ENCODE measurements at places on chromosomes 7 and 10.

DNA sequence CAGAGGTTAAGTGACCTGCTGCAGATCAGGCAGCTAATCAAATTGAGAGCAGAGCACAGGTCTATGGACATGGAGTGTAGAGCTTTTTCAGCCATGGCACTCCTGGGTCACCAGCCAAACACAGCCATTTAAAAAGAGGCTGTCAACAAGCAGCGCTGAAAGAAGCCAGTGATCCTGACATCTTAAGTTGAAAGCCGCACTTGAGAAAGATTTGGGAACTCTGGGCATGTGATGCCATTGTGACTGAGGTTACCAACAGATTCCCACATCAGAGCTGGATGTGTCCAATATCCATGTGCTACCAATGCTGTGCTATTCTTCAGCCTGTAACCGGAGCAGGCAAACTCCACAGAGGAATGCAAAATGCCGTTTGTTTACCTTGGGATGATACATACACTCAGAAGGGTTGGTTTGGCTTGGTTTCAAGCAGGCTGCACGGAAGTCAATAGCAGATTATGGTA is 56.2 kb upstream of the ABLIM1 start:
- no peak overlapping the region for H3K27ac ChIP-seq
- peaks cover 17% of the 10 kb centered on the region for H3K27me3 ChIP-seq
- H3K4me3 ChIP-seq, result no peak overlapping the region
- H3K36me3 ChIP-seq, result no peaks in the 10 kb centered on the region
- DNase-seq, result no peak

DNA sequence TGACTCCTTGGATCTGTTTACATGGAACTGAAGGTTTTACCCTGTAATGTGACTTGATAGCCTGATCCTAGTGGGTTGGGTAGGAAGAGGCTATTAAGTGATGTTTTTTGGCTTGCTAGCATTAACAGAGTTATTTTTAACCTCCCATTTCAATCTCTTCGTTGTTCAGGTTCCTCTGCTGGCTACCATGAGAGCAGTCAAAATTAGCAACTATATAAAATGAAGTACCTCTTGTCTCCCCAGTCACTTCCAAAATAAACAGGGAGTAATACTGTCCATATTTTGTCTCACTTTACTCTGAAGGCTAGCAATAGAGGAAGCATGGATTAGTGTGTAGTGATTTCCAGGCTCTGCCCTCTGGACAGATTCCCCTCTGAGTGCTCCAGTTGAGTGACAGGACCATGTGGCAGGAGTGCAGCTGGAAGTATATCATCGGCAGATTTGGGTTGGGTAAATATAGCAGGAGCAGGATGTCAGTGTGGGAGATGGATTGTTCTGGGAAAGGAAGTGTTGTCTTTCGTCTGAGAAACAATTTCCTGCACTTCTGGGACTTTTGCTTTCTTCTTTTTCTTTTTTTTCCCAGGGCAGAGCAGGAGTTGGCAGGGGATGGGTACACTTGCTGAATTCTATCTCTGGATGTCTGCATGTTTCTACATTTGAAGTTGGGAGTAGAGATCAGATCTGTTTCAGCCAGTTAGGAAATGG is 35.2 kb downstream of the GBF1 start:
- H3K27me3 ChIP-seq, result no peaks in the 10 kb centered on the region
- H3K4me1 ChIP-seq, result peaks cover 55% of the 10 kb centered on the region
- no peak for DNase-seq
- H3K36me3 ChIP-seq, result peaks cover 8% of the 10 kb centered on the region

- no peaks in the 10 kb centered on the region for H3K4me1 ChIP-seq
- no peak overlapping the region for H3K4me3 ChIP-seq
- no peaks in the 10 kb centered on the region for H3K36me3 ChIP-seq
- peaks cover 2% of the 10 kb centered on the region for H3K27me3 ChIP-seq
- H3K27ac ChIP-seq, result no peak overlapping the region
Observed at GRCh38 chr10:2576892-2577291, 490.5 kb upstream of the PFKP start.

GRCh38 chr7:18685971-18686370 is 190.4 kb downstream of the HDAC9 start:
- H3K27me3 ChIP-seq, result no peaks in the 10 kb centered on the region
- no peaks in the 10 kb centered on the region for H3K36me3 ChIP-seq
- no peak for DNase-seq
- H3K4me1 ChIP-seq, result peaks cover 2% of the 10 kb centered on the region

DNA sequence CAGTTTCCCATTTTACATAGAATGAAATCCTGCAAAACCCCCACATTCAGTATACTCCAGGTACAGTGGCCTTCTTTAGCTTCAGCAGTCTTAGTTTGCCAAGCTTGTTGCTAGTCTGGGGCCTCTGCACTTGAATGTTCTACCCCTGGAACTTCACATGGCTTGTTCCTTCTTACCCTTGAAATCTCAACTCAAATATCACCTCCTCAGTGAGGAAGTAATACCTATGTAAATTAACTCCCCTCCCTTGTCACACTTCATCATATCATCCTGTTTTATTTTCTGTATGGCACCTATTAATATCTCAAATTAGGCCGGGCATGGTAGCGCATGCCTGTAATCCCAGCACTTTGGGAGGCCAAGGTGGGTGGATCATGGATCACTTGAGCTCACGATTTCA is 163.8 kb upstream of the KAT6B start:
- H3K27me3 ChIP-seq, result no peaks in the 10 kb centered on the region
- DNase-seq, result no peak
- H3K27ac ChIP-seq, result no peak overlapping the region
- no peaks in the 10 kb centered on the region for H3K4me1 ChIP-seq

DNA sequence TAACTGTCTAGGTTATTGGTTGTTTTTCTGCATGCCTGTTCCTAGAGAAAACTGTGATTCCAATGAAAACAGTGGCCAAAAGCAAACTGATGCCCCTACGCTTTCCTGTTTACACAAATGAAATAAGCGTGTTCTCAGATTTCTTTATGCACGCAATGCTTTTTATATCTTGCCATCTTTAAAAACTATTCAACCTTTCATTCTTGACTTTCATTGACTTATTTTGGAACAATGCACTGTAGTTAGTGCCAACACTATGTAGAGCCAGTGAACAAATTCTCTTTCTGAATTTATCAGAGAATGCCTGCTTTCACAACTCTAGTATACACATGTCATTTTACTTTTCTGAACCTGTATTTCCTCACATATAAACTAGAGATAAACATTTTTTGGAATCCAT is 86.6 kb downstream of the CABCOCO1 start:
- peaks cover 3% of the 10 kb centered on the region for H3K36me3 ChIP-seq
- no peak overlapping the region for H3K4me3 ChIP-seq
- no peak overlapping the region for H3K27ac ChIP-seq

GRCh38 chr7:17185690-17186070 is 112.8 kb upstream of the AHR start:
- no peak overlapping the region for H3K4me3 ChIP-seq
- no peaks in the 10 kb centered on the region for H3K36me3 ChIP-seq
- no peak for DNase-seq
- peak overlapping the region; percentile 19 for H3K27ac ChIP-seq
- peaks cover 18% of the 10 kb centered on the region for H3K4me1 ChIP-seq
- no peaks in the 10 kb centered on the region for H3K27me3 ChIP-seq

DNA sequence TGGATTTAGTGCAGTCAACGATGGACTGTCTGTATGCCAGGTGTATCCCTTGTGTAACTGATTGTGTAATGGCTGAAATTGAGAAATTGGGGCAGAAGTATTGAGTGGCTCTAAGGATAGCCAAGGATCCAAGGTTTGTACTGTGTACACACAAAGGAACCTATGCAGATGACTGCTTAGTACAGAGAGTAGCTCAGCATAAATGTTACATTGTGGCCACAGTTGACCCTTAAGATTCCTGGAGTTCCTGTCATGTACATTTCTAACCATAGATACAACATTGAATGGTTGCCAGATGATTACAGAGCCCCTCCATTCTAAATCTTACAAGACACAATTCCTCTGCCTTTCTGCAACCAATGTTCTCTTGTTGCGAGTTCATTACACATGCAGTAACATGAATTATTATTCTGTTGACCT is 25.3 kb downstream of the CCDC126 start:
- H3K36me3 ChIP-seq, result peaks cover 19% of the 10 kb centered on the region
- H3K4me3 ChIP-seq, result no peak overlapping the region
- H3K27me3 ChIP-seq, result no peaks in the 10 kb centered on the region
- no peak overlapping the region for H3K27ac ChIP-seq

- no peak overlapping the region for H3K27ac ChIP-seq
- no peaks in the 10 kb centered on the region for H3K27me3 ChIP-seq
- no peaks in the 10 kb centered on the region for H3K36me3 ChIP-seq
- H3K4me1 ChIP-seq, result no peaks in the 10 kb centered on the region
- DNase-seq, result no peak
Observed at GRCh38 chr7:79761876-79762429, 308.5 kb upstream of the MAGI2 start.

DNA sequence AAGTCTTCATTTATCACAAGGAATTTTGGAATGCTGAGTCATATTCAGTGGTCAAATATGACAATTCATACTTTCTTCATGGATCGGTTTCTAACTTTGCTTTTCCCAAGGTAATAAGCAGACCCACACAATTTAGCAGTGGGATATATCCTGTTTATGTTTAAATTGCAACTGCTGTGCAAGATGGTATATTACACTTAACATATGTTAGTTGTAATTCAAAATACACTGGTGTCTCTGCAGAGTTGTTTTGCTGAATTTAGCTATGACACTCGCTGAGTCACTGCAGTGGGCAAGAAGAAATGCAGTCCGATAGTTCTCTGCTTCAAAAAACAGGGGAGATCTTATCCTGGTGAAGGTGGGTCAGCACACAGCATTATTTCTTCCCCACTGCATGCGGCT is 194.8 kb upstream of the PTN start:
- H3K27ac ChIP-seq, result no peak overlapping the region
- no peaks in the 10 kb centered on the region for H3K4me1 ChIP-seq
- peaks cover 2% of the 10 kb centered on the region for H3K27me3 ChIP-seq
- H3K36me3 ChIP-seq, result no peaks in the 10 kb centered on the region
- no peak overlapping the region for H3K4me3 ChIP-seq

GRCh38 chr7:134726581-134726980 is 52.9 kb upstream of the CALD1 start:
- no peak for DNase-seq
- H3K27ac ChIP-seq, result no peak overlapping the region
- H3K36me3 ChIP-seq, result peaks cover 1% of the 10 kb centered on the region
- peaks cover 3% of the 10 kb centered on the region for H3K4me1 ChIP-seq
- peaks cover 1% of the 10 kb centered on the region for H3K27me3 ChIP-seq

DNA sequence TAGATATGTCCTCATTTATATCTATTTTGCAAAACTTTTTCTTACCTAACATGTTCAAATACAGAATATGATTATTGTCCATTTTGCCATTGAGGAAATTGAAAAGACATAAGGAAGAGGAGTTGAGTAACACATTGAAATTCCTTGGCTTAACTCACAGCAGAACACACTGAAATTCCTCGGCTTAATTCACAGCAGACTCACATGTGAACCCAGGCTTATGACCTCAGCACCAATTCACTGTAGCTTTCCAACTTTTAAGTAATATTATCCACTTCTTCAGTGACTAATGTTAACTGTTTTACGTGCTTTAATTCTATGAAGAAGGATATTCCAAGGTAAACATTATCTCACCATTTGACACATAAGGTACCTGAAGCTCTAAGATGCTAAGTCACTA is 597.5 kb upstream of the PFKP start:
- peaks cover 14% of the 10 kb centered on the region for H3K27me3 ChIP-seq
- DNase-seq, result no peak
- no peaks in the 10 kb centered on the region for H3K36me3 ChIP-seq
- H3K4me1 ChIP-seq, result no peaks in the 10 kb centered on the region
- H3K27ac ChIP-seq, result no peak overlapping the region

DNA sequence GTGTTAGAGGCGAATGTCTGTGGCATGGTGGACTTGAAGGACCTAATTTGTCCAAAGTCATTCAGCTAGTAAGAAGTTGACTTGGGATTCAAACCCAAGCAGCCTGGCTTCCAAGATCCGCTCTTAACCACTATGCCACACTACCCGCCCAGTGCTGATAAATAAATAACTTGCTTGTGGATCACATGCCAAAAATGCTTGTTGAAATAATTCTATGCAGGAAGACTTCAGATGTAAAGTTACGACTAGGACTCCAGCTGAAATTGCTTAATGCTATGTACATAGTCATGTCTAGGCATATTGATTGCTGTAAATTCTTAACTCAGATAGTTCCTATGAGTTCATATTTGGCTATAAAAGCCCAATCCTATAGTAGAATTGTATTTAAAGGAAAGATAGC is 76.0 kb downstream of the PLXDC2 start:
- H3K36me3 ChIP-seq, result no peaks in the 10 kb centered on the region
- no peak for DNase-seq
- no peaks in the 10 kb centered on the region for H3K4me1 ChIP-seq
- no peak overlapping the region for H3K27ac ChIP-seq

DNA sequence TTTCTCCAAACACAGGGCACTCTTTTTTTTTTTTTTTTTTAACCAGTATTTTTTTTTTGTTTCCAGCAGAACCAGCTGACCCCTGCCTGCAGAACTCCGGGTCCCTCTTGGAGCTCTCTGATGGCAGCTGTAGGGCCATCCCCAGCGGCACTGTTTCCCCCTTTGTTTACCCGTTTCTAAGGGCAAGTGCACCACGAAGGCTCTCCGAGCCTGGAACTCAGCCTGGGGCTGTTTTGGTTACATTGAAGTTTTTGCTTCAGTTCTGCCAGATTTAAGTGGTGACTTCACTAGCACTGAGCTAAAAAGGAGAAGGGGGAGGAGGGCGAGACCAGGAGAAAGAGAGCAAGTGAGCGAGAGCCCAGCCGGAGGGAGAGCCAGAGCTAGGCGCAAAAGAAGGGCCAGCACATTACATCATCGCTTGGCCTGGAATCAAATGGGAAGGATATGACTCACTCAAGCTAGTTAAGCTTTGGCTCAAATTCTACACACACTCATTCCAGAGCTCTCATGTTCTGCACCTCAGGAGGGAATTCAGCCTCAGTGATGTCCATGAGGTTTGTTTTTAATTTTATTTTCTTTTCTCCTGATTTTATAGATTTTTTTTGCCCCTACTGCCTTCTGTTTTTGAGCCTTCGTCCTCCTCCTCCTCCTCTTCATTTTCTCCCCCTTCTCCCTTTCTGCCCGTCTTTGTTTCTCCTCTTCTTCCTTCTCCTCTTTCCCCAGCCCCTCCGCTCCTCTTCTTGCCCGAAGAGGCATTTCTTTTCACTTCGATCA is 272.3 kb downstream of the TRIL start:
- DNase-seq, result peak; percentile 11
- H3K27ac ChIP-seq, result no peak overlapping the region
- H3K27me3 ChIP-seq, result peaks cover 7% of the 10 kb centered on the region
- no peak overlapping the region for H3K4me3 ChIP-seq
- no peaks in the 10 kb centered on the region for H3K4me1 ChIP-seq
